ENCODE measurements at places on chromosomes 1 and 21.
A peak's percentile ranks its signal among the peaks of the same experiment; 100 is the strongest.

GRCh38 chr1:99681583-99681982 lies 35.7 kb downstream of the PALMD start:
- DNase-seq: no peak

DNA sequence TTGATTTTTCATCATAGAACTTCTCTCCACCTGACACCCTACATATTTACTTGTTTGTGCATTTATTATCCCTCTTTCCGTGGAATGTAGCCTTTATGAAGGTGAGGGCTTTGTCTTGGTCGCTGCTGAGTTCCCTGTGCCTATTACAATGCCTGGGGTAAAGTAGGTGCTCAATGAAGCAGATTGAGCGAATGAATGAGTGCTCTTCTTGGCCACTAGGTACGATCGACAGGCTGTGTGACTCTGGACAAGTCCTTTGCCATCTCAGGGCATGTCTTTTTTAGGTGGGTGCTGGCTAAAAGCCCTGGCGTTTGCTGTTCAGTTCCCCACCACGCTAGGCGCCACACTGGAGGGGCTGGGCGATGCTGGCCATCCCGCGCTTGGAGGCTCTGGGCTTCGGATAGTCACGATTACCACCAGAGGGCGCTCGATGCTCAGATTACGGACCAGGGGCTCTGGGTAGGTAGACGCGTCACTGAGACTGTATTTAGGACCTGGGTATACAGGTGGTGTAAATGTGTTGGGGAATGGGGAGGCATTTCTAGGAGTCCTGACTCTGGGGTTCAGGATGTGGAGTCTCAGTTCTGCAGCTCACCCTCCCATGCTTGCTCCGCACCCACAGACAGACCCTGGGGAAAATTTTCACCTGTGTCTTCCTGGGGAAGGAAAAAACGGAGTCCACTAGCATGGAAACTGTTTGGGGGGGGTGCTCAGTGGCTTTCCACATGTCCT lies 71.0 kb upstream of the CSF3R start:
- DNase-seq: peak; percentile 46

- no peak for DNase-seq
These were observed 5.1 kb upstream of the TTC34 start for GRCh38 chr1:2806591-2806990.

- DNase-seq: no peak
These were observed 104.9 kb upstream of the SLC2A1 start for GRCh38 chr1:43063394-43064219.

- no peak for DNase-seq
These were observed 272.3 kb downstream of the ADGRL2 start for GRCh38 chr1:82073071-82073470.

DNA sequence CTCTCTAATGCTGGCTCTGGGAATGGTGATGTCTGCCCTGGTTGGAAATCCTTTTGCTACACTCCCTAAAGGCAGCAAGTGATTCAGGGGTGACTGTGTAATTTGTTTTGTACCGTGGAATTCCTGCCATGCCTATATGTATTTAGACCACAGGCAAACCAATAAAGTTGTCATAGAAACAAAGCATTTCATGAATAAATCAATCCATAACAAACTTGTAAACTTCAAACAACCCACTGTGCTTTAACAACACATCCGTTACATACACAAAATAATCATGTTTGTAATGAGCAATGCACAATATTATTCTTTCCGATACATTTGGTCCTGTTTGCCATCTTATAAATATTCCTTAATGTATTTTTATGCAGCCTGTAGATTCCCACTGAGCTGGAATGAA lies 330.3 kb upstream of the SNX7 start:
- no peak for DNase-seq

DNA sequence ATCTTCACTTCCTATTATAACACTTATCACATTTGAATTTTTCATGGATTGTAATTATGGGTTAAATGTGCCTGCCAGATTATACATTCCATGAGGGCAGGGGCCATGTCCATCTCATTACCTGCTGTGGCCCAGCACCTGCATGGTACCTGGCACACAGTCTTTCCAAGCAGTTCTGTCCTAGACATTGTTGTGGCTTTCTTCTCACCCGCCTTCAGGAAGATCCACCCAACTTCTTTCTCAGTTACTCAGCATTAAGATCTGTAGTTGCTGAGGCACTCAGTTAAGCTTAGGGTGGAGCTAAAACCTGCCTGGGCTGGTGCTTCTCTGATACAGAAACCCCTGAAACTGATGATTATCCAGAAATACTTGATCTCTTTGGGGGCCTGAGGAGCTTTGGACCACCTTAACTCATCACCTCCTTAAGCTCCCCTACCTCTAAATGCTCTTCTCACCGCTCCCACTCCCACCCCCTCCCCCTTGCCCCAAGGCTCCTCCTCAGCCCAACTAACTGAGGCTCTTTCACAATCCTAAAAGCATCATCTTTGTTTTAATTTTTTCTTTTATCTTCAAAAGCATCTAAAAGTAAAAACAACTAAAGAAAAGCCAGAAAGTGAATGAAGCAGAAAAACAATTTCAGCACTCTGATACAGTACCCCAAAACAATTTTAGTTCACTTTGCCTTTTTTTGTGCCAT lies 190.6 kb downstream of the FGGY start:
- DNase-seq: no peak

DNA sequence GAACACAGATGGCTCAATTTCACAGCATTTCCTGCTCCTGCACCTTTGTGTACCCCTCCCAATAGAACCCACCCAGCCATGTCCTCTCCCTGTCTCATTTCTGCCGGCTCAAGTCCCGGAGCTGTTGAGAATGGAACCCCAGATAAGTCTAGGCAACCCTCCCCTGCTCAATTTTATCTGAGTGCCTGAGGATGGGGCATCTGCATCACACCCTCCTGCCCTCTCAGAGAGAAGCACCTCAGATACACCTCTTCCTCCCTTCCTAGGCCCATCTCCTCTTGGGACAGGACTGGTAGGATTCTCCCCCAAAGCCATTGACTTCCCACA lies 1.1 kb downstream of the KIF21B start:
- DNase-seq: no peak

GRCh38 chr1:205531191-205532025 lies 26.9 kb downstream of the CDK18 start:
- DNase-seq: no peak

DNA sequence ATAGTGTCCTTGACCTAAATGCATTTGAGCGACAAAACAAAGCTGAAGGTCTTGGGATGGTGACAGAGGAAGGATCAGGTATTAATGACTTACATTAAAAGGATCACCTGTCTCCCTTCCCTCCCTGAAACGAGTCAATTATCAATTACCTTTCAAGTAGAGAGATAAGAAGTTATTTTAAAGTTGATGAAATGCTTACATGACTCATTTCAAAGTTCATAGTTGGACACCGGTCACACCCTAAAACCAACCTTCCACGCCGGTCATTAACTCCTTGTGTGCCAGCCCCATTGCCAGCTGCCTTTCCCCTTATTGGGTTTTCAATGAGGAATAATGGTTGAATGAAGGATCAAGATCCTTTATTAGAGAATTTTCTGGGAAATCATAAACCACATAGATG lies 129.8 kb downstream of the ZP4 start:
- no peak for DNase-seq

GRCh38 chr21:18430341-18430740 lies 26.8 kb upstream of the TMPRSS15 start:
- DNase-seq: no peak

DNA sequence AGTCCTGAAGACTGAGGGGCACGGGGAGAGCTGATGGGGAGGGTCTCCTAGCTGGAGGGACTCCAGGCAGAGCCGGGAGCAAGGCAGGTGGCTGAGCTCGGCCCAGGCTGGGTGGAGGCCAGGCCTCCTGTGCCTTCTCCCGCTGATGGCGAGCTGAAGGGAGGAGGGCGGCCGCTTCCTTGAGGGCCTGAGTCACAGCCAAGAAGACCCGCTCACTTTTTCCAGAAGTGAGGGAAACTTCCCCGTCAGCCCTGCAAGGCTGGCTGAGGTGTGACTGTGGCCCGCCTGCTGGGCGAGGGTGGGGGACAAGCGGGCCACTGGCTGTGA lies 1.7 kb upstream of the VWA1 start:
- DNase-seq: no peak

GRCh38 chr1:40094466-40095110 lies 2.5 kb downstream of the PPT1 start:
- DNase-seq: no peak

DNA sequence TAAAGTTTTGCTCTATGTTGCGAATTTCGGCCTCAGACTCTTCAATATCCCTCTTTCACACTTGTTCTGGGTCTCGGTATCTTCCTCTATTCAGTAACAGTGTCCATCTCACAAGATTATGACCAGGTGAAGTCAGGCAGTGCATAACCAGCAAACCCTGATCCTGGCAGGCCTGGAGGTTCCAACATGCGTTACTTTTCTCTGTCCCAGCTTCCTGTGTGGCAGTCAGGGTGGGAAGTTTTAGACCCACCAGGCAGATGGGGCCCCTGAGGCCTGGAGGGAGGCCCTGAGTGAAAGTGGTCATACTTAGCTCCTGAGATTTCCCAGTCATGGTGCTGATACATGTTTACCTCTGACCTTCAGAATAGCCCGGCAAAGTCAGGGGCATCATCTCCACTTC lies 5.1 kb downstream of the TMEM61 start:
- no peak for DNase-seq

DNA sequence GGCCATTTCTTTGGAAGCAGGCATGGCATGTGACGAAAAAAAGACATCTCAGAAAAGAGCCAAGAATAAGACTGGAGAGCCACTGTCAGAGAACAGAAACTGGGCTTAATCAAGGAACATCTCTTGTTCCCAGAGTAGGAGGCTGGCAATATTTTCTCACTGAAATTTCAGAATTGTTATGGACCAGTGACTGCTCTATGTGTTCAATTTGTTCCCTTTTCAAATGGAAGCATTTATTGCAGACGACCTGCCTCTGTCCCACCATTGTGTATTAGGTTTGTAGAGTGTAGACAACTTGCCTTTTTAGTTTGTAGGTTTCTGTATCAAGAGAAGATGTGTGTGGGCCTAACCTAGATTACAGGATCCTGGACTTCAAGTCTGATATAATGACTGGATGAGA lies 18.7 kb downstream of the PSMG1 start:
- DNase-seq: no peak

- peak; percentile 37 for DNase-seq
These were observed 19.5 kb downstream of the XKR8 start for GRCh38 chr1:27979151-27979858.

DNA sequence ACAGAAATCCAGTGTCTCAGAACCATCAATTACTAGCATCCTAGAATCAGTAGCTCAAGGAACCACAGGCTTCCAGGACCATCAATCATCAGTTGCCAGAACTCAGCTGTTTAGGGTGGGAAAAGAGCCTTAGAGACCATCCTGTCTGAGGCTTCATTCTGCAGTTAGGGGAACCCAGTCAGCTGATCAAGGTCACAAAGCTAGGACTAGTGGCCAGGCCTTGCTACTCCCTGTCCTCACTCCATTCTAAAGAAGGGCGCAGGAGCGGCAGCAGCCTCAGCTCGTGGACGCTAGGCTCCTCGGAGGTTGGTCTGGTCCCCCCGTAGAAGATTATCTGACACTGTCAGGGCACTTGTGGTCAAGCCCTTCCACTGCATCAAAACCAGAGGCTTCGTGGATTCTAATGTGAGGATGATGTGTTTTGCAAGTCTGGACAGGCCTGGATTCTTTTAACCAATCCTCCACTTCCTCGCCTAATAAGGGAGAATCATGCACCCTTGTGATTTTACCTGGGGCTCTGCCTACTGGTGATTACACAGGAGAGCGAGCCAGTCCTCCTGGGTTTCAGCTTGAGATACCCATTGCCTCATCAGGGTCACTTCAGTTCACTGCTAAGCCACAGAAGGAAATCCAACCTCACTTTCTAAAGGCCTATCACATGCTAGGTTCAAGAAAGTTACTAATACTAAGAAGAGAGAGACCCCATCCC lies 41.7 kb upstream of the IFFO2 start:
- no peak for DNase-seq

DNA sequence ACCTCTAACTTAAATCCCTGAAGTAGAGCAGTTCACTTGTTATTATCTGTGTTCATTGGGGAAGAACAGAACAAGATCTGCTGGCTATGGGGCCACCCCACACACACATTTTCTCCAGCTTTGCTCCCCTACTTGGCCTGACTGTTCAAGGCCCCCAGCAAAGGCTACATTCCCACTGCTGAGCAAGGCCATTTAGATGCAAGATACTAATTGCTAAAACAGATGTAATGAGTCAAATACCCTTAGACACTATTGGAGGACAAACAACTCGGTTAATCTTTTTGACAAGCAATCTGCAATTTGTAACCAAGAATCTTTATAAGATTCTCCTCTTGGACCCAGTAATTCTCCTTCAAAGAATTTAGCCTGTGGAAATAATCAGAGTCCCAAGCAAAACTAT lies 67.7 kb downstream of the NAV1 start:
- no peak for DNase-seq

DNA sequence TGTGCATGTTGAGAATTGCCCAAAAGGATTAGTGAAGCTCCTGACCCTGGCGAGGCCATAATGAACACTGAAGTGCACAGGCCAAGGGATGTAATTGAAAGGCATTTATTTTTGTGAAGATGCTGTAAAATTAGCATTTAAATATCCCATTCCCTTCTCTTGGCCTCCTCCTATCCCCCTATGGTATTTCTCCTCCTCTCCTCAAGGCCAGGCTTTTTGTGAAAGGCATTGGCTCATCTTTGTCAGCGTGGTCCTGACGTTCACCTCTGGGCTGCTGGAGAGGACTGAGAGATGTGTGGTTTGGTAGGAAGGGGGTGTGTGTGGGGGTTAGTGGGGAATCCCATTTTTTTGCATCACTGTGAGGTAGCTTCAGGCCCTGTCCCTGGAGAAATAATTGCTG lies 81.5 kb upstream of the CD1D start:
- no peak for DNase-seq

GRCh38 chr1:11535761-11536572 lies 57.0 kb downstream of the DISP3 start:
- DNase-seq: no peak

DNA sequence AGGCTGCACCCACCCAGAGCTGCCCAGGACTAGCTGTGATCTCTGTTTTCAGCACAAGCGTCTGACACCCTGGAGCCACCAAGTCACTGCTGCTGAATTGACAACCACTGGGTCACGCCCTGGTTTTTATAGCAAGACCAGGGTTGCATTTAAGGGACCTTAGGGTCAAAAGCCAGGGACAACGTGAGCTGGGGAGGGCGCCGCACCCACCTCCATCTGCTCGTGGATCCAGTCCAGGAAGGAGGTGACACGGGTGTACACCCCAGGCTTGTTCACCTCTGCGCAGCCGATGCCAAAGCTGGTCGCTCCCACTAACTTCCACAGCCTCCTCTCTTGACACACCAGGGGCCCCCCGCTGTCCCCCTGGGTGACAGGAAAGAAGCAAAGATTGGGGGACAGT lies 9.2 kb upstream of the TFF1 start:
- no peak for DNase-seq

DNA sequence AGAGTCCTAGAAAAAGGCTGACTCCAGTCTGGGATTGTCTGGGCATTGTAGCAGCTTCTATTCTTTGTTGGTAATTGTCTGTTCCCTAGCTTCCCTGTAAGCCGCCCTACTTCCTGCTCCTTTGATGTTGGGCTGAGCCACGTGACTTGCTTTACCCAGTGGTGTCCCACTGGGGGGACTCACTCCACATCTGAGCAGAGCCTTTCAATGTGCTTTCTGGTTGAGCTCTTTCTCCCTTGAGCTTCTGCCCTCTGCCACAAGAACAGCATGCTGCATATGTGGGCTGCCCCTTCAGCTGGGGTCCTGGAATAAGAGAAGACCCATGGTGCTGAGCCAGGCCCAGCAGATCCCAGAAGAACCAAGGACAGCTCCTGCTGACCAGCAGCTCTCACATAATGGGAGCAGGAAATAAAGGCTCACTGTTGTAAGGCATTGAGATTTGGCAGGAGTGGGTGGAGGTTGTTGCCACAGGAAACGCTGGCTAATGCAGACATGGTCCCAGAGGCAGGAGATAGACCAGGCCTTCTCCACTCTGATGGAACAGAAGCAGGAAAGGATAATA lies 276.3 kb upstream of the GJB5 start:
- DNase-seq: no peak

Measured in right lung (tissue), 10 donors.